ENCODE measurements at places on chromosomes 13 and 19.

DNA sequence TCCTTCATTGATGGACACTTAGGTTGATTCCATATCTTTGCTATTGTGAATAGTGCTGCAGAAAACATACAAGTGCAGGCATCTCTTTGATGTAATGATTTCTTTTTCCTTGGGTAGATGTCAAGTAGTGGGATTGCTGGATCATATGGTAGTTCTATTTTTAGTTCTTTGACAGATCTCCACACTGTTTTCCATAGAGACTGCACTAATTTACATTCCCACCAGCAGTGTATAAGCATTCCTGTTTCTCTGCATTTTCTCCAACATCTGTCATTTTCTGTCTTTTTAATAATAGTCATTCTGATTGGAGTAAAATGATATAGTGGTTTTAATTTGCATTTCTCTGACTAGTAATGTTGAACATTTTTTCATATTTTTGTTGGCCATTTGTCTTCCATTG is 116.7 kb downstream of the LMO7 start:
- DNase-seq = no peak

GRCh38 chr13:93467175-93467574 is 240.6 kb downstream of the GPC6 start:
- DNase-seq = no peak

- DNase-seq = no peak
Observed at GRCh38 chr13:86870444-86870843, 800.7 kb upstream of the SLITRK5 start.

DNA sequence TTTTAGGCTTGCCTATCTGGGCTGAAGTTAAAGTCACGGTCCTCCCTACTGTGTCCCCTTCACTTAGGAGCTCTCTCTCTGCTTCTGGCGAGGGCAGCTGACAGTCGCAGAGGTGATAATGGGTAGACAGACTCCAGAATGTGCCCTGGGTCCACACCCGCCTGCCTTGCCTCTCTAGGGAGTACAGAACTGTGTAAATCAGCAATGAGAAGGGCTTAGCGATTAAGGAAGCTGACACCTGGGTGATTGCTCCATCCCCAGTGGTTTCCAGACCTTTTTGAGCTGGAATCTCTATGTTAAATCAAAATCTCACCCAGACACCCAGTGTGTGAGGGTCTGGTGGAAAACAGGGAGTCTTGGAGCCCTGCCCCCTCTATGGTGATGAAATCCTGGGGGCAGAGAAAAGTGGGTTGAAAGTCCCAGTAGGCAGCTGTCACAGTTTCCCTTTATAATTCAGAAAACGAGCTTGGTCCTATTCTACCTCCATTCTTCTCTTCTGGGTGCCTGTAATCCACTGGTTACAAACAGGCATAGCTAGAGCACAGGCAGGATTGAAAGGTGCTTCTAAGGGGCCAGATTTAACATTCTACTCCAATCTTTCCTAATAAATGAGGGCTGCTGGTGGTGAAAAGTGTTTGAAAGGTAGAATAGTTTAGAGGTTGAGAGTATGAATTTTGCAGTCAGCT is 46.9 kb downstream of the OLFM4 start:
- no peak for DNase-seq

- DNase-seq = no peak
Observed at GRCh38 chr19:32866564-32867265, 2.9 kb downstream of the SLC7A9 start.

DNA sequence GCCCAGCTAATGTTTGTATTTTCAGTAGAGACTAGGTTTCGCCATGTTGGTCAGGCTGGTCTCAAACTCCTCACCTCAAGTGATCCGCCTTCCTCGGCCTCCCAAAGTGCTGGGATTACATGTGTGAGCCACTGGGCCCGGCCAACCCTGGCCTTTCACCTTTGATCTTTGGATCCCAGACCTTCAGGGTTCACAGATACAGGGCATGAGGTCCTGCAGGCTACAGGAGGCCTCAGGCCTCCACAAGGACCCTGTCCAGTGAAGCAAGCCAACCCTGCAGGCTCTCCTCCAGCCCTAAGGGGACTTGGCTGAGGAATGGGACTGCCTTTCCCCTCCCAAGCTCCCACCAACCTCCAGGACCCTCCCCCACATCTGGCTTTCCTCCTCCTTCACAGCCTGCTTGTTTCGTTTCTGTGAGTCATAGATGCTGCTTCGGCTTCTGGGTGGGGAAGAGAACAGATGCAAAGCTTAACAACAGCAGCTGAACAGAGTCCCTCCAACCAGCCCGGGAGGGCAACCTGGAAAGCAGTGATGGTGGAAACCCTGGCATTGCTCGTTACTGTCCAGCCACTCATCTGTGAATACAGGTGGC is 11.8 kb downstream of the ARHGEF18 start:
- DNase-seq = no peak

- DNase-seq = no peak
Observed at GRCh38 chr19:42030645-42031440, 36.8 kb upstream of the ATP1A3 start.

DNA sequence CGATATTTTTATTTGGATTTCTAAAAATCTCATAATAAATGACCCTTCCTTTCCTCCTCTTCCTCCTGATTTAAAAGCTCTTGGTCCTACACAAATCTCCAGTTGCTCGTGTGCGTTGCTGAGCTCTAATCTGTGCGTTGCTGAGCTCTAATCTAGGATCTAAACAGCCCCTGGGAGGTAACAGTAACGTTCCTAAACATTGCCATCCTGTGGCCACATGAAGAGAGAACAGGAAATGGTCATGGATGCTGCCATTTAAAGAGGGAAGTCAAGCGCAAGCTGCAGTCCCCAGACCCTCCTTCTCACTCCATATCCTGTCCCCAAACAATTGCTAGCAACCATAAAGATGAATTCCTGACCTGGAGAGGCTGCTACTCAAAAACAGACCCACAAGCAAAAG is 170.8 kb downstream of the NUFIP1 start:
- no peak for DNase-seq

- DNase-seq = no peak
Observed at GRCh38 chr13:27404680-27405079, 19.7 kb upstream of the GTF3A start.

DNA sequence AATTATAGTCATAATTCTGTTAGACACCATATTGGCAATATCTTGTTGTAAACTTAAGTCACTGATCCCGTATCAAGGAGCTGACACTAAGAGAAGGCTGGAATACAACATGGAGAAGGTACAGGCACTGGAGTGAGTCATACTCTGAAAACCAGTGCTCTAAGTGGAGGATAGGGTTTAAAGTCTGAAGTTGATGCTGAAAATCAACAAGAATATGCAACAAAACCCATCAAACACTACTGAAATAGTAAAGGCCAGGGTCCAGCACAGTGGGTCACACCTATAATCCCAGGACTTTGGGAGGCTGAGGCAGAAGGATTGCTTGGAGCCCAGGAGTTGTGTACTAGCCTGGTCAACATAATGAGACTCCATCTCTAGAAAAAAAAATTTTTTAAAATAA is 73.2 kb upstream of the KLF5 start:
- DNase-seq = no peak

GRCh38 chr19:30853036-30853435 is 480.9 kb downstream of the ZNF536 start:
- no peak for DNase-seq

DNA sequence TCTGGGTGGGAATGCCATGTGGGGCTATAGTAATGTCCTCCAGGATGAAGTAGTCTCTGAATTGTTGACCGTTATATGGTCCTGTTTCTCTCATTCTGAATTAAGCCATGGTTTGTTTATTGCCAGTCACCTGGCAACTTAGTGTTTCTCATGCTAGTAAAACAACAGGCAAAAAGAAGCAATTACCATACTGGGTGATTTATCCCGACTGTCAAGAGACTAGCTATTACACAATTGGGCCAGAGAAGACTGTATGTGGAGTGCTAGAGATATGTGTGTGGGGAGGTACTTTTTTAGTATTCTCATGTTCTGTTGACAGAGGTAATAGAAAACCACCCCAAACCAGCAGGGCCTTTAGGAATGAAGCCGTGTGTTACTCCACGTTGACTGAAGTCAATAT is 258.2 kb downstream of the TDRD3 start:
- DNase-seq = no peak

- no peak for DNase-seq
Observed at GRCh38 chr19:10625003-10625761, at the start of gene SLC44A2. Gene SLC44A2 (plus strand): TSS chr19:10625553. CDS start chr19:10625634, 81 bp downstream.

GRCh38 chr13:108113407-108113806 is 101.9 kb downstream of the LIG4 start:
- DNase-seq = no peak

GRCh38 chr13:68676513-68677115 is 1431.0 kb upstream of the ATXN8OS start:
- DNase-seq = no peak

- DNase-seq = no peak
Observed at GRCh38 chr19:37218592-37218935, 550 bp downstream of the ZNF383 start.

DNA sequence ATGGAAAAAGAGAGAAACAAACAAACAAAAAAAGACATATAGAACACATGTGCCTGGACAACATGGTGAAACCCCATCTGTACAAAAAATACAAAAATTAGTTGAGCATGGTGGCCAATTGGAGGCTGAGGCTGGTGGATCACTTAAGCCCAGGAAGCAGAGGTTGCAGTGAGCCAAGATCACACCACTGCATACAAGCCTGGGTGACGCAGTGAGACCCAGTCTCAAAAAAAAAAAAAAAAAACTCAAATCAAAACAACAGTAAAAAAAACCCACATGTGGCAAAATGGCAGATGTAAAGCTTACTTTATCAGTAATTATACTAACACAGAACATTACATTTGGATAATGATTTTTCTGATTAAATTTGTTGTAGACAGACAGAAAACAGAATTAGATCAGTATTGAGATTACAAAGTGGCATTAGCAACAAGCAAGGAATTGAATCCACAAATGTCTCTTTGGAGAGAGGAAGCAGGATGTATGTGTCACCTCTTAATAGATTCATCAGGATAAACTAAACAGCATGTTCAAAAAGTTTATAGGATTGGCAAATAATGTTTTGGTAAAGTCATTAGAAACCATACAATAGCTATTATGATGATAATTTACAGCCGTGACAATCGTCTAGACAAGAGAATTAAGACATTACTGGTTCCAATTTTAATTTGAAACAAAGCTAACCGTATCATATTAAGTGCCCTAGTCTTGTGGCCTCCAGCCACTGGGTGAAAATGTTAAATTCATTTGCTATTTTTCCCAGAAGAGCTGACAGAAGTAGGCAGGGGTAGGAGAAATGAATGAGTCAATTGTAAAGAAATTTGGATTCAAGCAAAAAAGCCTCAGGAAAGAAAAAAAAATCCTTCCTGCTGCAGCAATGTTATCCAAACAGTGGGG is 206.0 kb downstream of the FGF14 start:
- DNase-seq = no peak

Measured in skeletal muscle cell (primary cell).